ENCODE measurements at places on chromosomes 16 and 17. TPM values are rescaled to one million over a fixed set of nuclear protein-coding genes. Genes with fewer than 3 reads are reported as not detected.

Gene BICDL2
- total RNA-seq: not detected

Gene TP53TG3C
- not detected for total RNA-seq

Gene MRPS34
- total RNA-seq: 152 TPM

Gene BCL6B
- total RNA-seq: not detected

Gene CTRB2
- total RNA-seq: not detected

Gene MYH10
- total RNA-seq: 23.6 TPM

Gene TNS4
- total RNA-seq: 179 TPM

Gene FOXC2
- 2.7 TPM for total RNA-seq

Gene PRSS21
- not detected for total RNA-seq

Gene USH1G
- total RNA-seq: 0.08 TPM

Gene CDRT15L2
- total RNA-seq: not detected

Gene NRN1L
- 0.33 TPM for total RNA-seq

Gene MYH8
- total RNA-seq: not detected

Gene CHST5
- total RNA-seq: 0.08 TPM

Gene GPR139
- not detected for total RNA-seq

Gene SHISA9
- total RNA-seq: not detected

Gene ST6GALNAC1
- 0.27 TPM for total RNA-seq

Gene APOH
- total RNA-seq: 5.4 TPM

Gene STAT5B
- 22.6 TPM for total RNA-seq

Gene EIF3CL
- total RNA-seq: 65.6 TPM

Gene AGRP
- total RNA-seq: not detected

Gene WDR90
- total RNA-seq: 26.8 TPM

Gene TNK1
- total RNA-seq: 1.9 TPM

Gene MT1G
- not detected for total RNA-seq

Gene RHBDL3
- total RNA-seq: 2.7 TPM

Gene SLC43A2
- 6.2 TPM for total RNA-seq

Gene VWA3A
- not detected for total RNA-seq

Gene TMEM98
- total RNA-seq: 39.9 TPM

Gene GALR2
- 2.0 TPM for total RNA-seq

Gene CSNK2A2
- total RNA-seq: 51.4 TPM

Gene GPR179
- 0.01 TPM for total RNA-seq

Gene CCDC102A
- 4.2 TPM for total RNA-seq

Gene CDR2
- total RNA-seq: 41.9 TPM

Gene DHX38
- 56.0 TPM for total RNA-seq

Gene SSTR5
- 0.20 TPM for total RNA-seq

Gene SMIM22
- not detected for total RNA-seq

Gene STARD3
- 66.0 TPM for total RNA-seq

Gene KRT33B
- total RNA-seq: not detected

Gene CD300E
- not detected for total RNA-seq

All from A549 treated with ZK216348 at 1 μM for 4 hours (cell line).